ENCODE measurements at places on chromosomes 4 and X. TPM values are rescaled to one million over a fixed set of nuclear protein-coding genes. Genes with fewer than 3 reads are reported as not detected.

TCEAL9 gene
- 30.7 TPM for total RNA-seq

RHOXF2B gene
- not detected for total RNA-seq

TGIF2LX gene
- not detected for total RNA-seq

ZNF732 gene
- 0.49 TPM for total RNA-seq

TBX22 gene
- total RNA-seq: under 0.01 TPM

RENBP gene
- 1.5 TPM for total RNA-seq

AMTN gene
- not detected for total RNA-seq

UGT2B15 gene
- total RNA-seq: not detected

RHOXF2 gene
- total RNA-seq: not detected

MAGEA10 gene
- not detected for total RNA-seq

RBMXL3 gene
- total RNA-seq: not detected

CYLC1 gene
- total RNA-seq: not detected

HTN3 gene
- total RNA-seq: not detected

LDB2 gene
- 128 TPM for total RNA-seq

NPY5R gene
- total RNA-seq: 32.0 TPM

CXCL1 gene
- 1.5 TPM for total RNA-seq

AMBN gene
- total RNA-seq: 0.25 TPM

CSAG3 gene
- not detected for total RNA-seq

LAP3 gene
- total RNA-seq: 34.4 TPM

CYBB gene
- total RNA-seq: 4.2 TPM

PLK4 gene
- 9.3 TPM for total RNA-seq

DGAT2L6 gene
- not detected for total RNA-seq

PAGE2 gene
- not detected for total RNA-seq

PABPC5 gene
- 8.9 TPM for total RNA-seq

GCNA gene
- total RNA-seq: 1.5 TPM

FABP2 gene
- not detected for total RNA-seq

RFC1 gene
- total RNA-seq: 35.7 TPM

FRAS1 gene
- 11.3 TPM for total RNA-seq

DCHS2 gene
- total RNA-seq: 10.1 TPM
